ENCODE measurements at places on chromosomes 5 and 9. TPM values are rescaled to one million over a fixed set of nuclear protein-coding genes. Genes with fewer than 3 reads are reported as not detected.

NKD2 gene
- total RNA-seq, result under 0.01 TPM

FANCC gene
- 7.5 TPM for total RNA-seq

FGF18 gene
- total RNA-seq, result under 0.01 TPM

ALDH1A1 gene
- 899 TPM for total RNA-seq
